ENCODE measurements at places on chromosomes 4 and X. TPM values are rescaled to one million over a fixed set of nuclear protein-coding genes. Genes with fewer than 3 reads are reported as not detected.

- peak; percentile 50 for DNase-seq
Observed at GRCh38 chr4:168877511-168878491, 132.3 kb downstream of the CBR4 start.

- DNase-seq, result no peak
Observed at GRCh38 chr4:119906277-119906676, 160.4 kb downstream of the MAD2L1 start.

- no peak for DNase-seq
Observed at GRCh38 chr4:152509595-152510225, 26.2 kb downstream of the FBXW7 start.

DNA sequence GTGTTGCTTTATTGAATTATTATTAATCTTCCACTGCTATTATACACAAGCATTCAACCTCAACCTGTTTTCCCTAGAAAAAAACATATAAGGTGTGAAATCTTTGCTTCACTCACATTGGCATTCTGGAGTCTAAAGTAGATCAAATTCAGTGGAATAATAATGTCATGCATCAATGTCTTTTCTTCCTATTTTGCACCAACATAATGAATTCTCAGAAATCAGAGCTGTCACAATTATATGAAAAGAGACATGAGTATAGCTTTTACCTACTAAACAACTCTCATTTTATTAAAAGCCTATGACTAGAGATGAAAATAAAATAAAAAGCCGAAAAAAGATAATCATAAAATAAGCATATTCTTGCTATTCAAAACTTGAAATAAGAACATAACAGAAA lies 96.3 kb upstream of the QRFPR start:
- no peak for DNase-seq

DNA sequence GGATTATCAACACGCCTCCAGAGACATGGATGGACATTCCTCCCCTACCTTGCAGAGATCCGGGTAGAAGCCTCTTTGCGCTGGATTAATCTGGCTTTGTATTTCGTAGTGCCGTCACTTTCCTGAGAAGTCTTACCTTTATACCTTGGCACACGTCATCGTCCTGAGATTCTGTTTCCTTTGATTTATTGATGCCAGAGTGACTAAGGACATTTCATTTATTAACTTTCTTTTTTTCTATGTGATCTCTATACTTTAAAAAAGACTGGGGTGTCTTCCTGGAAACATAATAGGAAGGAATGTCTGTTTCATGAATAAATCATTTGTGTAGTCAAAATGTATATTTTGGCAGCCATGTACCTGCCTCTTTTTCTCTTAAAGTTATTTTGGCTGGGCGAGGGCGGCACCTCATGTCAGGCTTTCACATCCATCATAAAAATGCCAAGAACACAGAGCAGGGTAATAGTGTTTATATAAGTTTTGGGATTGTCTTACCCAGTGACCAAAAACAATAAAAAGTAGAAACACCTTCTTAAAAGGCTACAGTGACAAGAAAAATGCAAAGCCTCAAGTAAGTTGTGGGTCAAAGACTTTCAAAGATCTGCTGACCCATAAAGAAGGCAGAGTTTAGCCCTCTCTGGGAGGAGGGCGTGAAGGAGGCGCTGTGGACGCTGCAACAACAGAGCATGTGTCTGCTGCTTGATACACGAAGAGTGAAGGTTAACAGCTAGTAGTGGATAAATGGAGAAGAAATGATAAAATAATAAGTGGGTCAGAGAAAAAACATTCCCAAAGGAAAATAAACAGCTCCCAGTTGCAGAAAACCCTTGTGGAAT lies 124.4 kb downstream of the SHROOM3 start:
- no peak for DNase-seq

F9 gene
- not detected for total RNA-seq

NAP1L3 gene
- total RNA-seq, result 3.6 TPM

CFAP299 gene
- total RNA-seq, result not detected
